ENCODE measurements at places on chromosomes 3 and 15.

DNA sequence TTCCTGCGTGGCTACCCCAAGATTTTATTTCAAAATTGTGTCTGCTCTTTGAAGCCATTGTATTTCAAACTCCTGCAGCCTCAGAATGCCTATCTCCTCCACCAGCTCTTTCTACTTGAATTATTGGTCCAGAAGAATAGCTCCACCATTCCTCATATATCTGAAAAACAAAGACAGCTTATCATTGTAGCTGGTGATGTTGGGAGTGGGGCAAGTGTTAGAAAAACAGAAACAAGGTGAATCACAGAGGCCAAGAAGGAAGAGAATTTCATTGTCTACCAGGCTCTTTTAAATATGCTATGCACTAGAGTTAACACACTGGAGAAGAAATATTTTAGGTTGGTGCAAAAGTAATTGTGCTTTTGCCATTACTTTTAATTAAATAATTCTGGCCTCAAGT, 307.9 kb upstream of the ROPN1 start:
- DNase-seq, result no peak

DNA sequence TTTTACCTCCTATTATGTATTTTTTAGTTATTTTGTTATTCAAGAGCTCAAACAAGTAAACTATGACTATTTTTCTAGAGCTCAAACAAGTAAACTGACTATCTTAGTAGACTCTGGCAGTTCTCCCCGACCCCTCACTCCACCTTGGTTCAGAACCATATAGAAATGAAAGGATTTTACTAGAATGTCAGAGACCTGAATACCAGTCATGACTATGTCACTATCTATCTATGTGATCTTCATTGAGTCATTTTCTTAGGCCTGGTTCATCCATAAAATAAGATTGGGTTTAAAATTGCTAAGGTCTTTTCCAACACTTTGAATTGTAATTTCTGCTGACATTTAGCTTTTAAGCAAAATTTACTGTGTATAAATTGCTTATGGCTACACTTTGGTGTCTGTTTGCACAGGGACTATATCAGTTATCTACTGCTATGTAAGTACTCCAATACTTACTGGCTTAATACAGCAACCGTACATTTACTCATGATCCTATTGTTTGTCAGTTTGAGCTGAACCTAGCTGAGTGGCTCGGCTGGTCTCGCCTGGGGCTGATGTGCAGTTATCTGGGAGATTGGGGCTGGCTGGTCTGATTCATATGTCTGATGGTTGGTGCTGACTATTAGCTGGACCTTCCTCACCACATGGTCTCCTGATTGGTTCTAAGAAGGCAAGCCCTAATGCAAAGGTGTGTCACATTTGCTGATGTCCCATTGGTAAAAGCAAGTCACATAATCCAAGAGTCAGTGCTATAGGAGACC, 37.0 kb downstream of the RASA2 start:
- DNase-seq, result no peak

DNA sequence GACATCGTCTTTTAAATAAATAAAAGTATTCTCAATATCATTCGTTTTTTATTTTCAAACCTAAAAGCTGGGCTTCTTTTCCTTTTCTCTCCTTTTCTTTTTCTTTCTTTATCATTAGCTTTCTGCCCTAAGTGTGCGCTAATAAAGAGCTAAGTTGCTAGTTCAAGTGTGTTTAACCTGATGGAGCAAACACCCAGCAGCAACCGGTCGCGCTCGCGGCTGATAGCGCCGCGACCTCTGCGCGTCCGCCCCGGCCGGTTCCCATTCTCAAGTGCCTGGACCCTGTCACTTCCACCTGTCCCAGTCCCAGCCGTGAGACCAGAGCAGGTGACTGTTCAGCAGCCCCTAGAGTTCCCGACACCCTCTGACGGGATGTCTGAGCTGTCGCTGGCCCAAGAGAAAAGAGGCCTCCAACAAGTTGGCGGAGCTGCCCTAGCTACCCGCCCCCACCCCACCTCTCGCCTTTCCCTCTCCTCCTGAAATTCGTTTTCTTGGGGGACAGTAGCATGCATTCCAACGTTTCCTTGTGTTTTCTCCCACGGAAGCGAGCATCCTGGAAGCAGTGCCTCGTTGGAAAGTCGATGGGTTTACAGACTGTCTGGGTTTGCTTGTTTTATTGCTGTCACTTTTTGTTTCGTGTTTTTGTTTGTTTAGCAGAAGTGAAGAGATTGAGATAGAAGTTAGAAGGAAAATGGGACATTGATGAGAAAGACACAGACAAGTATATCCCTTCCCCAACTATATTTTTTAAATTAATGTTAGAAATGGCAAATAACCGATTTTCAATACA, 3.1 kb upstream of the MECOM start:
- DNase-seq, result no peak

DNA sequence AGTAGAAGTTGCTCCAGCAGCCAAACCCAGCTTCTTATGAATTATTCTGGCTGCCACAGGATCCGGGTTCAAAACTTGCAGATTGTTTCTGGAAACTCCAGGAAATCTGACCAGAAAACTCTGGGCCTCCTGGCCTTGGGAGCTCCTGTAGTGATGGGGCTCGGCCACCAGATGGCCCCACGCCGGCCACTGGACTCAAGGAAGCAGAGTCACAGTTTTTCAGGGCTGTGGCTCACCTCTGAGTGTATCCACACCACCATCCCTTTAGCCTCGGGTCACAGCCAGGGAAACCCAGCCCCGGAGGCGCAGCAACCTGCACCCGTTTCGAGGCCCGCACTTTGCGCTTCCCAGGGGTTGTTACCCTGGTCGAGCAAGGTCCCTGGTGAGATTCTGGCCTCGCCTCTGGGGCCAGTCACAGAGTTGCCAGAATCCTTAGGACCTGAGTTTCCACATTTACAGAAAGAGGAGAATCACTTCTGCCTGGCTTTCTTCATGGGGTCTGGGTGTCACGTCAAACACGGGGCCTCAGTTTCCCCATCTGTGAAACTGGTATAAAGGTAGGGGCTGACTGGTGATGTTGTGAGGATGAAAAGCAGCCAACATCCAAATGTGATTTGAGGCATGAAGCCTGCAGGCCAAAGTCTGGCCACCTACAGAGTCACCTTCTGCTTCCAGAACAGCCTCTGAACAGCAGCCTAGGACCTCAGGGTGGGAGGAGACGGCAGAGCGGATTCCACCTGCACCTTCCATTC, 53.5 kb upstream of the LCTL start:
- no peak for DNase-seq

DNA sequence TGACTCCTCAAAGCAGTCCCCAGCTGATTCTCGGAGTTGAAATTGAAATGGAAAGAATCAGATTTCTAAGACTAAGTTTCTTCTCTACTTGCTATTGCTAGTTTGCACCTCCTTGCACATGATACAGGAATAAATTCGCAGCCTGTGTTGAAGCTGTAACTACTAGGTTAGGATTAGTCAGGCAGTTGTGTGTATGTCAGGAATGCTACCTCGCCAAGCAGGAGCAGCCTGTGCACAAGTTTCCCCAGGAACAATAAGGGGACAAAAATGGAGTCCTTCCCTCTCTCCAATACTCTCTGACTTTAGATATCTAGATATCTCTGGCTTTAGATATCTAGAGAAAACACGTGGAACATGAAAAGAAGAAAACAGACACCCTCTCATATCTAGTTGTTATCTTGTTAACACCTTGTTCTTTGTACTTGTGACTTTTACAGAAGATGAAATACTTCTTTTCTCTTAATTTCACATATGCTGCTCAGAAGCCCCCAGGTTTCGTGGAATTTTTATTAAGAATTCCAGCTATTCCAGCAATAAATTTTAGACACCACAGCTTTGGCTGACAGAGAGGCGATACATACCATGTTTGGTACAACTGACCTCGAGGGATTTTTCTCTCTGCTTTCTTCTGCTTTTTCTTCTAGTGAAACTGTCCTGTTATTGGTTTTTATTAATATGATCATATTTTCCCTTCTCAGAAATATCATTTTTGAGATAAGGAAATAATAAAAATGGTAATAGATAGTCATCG, 56.1 kb upstream of the CMSS1 start:
- DNase-seq, result no peak

GRCh38 chr3:30042274-30042859, 564.0 kb upstream of the TGFBR2 start:
- no peak for DNase-seq

DNA sequence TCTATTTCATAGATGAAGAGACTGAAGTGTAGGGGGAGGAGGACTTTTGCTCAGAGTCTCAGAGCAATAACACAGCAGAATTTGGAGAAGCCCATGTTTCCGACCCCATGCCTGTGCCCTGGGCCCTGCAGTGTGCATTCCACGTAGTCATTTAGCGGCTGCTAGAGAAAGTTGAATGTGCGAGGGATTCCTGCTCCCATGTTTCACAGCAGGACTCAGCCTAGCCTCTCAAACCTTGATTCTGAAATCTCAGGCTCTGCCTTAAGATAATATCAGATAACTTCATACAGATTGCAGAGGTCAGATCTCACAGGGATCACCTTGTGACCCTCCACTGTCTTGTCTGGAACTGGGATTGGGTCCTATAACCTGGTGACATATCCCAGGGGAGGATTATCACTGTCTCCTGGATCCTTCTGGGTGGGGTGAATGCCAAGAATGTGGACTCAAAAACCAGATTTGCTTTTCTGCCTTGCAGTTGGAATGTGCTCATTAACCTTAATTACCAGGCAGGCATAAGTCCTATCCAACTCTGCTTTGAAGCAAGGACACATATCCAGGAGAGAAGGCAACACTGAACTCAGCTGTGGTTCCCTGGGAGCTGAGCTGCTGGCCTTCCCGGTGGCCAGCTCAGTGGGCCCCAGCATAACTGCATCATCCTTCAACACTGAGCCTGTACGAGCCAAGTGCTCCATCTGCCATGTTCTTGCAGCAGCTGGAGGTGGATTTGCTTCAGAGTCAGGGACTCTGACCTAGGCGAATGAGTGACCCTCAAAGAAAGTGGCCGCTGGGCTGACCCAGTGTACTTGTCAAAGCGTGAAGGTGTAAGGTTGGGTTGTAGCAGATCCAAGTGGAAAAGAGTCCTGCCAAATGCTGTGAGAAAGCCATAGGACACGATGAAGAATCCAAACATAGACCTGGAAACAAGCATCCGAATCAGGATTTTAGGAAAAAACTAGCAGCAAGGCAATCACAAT, 43.0 kb downstream of the CTXND1 start:
- no peak for DNase-seq

- no peak for DNase-seq
Measured at GRCh38 chr3:115699706-115700105, 76.4 kb downstream of the GAP43 start.

- no peak for DNase-seq
Measured at GRCh38 chr3:23800731-23801130, 5.0 kb upstream of the UBE2E1 start.

DNA sequence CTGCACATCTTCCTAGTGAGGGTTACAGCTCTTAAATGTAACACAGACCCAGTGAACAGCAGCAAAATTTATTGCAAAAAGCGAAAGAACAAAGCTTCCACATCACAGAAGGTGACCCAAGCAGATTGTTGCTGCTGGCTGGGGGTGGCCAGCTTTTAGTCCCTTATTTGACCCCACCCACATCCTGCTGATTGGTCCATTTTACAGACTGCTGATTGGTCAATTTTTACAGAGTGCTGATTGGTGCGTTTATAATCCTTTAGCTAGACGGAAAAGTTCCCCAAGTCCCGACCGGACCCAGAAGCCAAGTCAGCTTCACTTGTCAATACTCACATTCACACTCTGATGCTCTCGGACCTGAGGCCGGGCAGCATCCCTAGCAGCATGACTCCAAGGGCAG, 154.5 kb upstream of the ATP10A start:
- DNase-seq, result no peak

DNA sequence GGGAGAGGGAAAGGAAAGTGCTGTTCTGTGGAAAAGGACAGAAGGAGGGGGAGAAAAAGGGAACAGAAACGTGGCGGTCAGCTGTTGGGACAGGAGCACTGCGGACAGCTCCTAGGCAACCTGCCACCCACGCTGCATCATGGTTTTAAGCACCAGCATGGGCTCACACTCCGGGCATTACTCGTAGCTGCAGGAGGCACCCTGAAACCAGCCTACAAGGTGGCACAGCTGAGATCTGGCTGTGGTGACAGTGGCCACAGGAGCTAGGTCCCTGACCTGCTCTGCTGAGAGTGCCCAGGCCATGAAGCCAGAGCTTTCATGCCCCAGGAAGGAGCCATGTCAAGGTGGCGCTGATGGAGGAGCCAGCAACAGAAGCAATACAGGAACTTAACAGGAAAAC, 161.4 kb upstream of the ST8SIA2 start:
- DNase-seq, result no peak

DNA sequence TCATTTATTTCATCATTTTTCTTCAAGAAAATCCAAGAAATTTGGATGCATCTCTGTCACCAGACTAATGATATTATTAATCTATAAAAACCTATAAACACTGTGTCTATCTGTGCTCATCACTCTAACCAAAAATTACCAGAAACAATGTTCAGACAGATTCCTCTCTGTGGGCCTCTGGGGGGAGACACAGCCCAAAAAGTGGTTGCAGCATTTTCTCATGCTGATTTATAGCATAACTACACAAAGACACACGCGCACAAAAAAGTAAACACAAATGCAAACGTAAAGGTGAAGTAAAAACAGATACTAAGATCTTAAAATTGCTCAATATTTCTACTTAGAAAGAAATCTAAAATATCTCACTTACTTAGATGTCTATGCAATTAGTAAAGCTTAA, 976.0 kb downstream of the GBE1 start:
- DNase-seq, result no peak

DNA sequence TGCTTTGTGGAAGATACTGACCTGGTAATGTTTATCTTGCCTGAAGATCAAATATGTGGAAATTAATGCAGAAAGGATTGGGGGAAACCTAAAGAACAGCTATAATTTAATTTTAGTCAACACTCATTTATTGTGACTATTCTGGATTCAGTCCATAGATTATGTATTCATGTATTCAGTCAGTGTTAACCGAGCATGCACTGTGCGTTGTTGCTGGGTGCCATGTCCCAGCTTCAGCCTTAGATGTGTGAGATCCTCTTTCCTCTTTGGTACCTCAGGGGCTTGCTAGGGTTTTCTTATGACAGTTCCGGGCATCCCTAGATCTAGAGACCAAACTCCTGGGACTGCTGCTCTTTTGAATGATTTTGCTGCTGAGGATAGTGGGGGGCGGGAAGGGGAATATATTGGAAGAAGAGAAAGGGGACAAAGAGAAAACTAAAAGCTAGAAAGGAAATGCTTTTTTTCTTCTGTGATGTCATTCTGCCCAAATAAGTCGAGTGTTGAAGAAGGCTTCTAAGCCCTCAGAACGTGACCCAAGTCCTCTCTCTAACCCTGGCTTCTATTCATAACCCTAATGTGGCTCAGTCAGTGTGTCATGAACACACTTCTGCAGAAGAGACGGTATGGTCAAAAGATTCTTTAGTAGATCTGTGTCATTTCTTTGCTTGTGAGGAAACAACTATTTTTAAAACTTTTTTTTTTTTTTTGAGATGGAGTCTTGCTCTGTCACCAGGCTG, 33.5 kb downstream of the STARD9 start:
- no peak for DNase-seq

- no peak for DNase-seq
Measured at GRCh38 chr3:99972380-99973104, 141.8 kb downstream of the FILIP1L start.

GRCh38 chr3:22297436-22297835, 546.4 kb upstream of the ZNF385D start:
- no peak for DNase-seq

GRCh38 chr3:136931606-136932005, 26.2 kb upstream of the IL20RB start:
- no peak for DNase-seq

- DNase-seq, result no peak
Measured at GRCh38 chr3:53744351-53744750, 101.9 kb downstream of the CHDH start.
